Ureter (tissue), 1 donor: ENCODE measurements at places on chromosomes 11 and 22. TPM values are rescaled to one million over a fixed set of nuclear protein-coding genes. Genes with fewer than 3 reads are reported as not detected.

DNA sequence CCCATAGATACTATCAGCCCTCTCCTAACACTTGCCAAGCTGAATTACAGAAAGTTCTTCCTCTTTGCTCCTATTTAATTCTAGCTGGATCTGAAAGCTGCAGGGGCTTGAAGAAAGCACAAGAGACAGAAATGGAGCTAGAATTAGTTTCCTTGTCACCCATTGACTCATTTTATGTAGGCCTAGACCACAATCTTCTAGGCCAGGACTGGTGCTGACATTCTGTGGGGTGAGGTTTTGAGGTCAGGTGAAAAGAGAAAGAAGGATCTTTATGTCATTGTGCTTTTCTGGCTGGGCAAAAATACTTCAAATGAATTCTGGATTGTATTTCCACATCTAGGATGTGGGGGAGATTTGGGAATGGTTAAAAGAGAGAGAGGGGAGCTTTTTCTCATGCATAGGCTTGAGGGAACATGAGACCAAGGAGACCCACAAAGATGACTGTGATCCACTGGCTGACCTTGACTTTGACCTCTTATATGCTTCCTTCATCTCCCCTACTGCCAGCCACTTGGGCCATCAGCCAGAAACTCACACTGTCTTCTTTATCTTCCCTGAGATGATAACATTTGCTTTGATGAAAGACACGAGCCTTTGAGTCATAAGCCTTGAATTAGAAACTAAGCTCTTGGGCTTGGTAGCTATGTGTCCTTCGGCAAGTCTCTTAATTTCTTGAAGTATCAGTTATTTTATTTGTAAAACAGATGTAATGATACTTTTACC, 274.9 kb upstream of the CADM1 start:
- no peak for DNase-seq

- DNase-seq = no peak
Measured at GRCh38 chr11:119427279-119427678, 4.3 kb upstream of the THY1 start.

DNA sequence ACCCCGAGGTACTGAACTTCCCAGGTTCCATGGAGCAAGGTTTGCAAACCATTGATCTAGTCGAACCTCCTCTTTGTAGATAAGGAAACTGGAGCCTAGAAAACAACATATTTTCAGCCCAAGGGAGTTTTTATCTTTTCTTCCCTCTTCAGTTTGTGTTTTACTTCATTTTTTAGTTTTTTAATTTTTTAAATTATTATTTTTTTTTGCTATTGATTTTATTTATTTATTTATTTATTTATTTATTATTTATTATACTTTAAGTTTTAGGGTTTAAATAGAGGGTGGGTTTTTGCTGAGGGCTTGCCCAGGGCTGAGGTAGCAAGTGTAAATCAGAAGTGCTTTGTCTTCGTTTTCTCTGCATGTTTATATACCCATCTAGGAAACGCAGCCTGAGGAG, 26.9 kb downstream of the CEP164 start:
- DNase-seq = no peak

- DNase-seq = no peak
Measured at GRCh38 chr11:79697905-79698304, 257.1 kb upstream of the TENM4 start.

GRCh38 chr11:13427440-13427839, 35.6 kb downstream of the BTBD10 start:
- DNase-seq = no peak

DNA sequence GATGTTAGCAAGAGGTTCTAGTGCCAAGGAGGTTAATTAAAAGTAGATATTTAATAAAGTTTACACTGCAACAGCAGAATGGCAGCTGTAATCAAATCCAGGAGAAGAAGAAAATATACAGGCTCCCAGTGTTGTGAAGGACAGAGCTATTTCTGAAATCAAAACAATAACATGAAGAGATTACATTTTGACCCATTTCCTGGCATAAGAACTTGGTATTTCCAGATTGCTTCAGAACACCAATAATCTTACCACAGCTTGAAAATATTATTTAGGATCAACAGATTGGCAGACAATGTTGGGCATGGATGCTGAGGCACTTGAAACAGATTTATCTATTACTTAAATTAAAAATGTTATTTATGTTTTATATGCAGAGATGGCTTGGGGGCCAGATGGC, 692.5 kb downstream of the KCNA4 start:
- no peak for DNase-seq

GRCh38 chr11:2090172-2091111, 48.7 kb downstream of the IGF2 start:
- peak; percentile 28 for DNase-seq

DNA sequence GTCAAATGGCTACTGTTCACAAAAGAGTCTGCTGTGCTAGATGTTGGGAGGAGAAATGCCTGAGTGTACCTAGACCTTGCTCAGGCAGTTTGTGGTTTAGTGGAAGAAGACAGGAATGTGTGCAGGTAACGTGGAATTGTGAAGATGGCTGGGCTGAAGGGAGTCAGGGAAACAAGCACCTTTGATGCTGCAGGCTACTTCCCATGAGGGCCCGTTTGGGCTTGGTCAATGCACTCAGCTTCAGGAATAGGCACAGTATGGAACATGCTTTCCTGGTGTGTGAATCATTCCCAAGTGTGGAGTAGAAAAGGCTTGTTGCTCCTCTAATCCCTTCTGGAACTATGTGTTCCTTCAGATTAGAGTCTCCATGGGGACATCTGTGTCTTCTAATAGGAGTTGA, 318.3 kb upstream of the MTNR1B start:
- no peak for DNase-seq

DNA sequence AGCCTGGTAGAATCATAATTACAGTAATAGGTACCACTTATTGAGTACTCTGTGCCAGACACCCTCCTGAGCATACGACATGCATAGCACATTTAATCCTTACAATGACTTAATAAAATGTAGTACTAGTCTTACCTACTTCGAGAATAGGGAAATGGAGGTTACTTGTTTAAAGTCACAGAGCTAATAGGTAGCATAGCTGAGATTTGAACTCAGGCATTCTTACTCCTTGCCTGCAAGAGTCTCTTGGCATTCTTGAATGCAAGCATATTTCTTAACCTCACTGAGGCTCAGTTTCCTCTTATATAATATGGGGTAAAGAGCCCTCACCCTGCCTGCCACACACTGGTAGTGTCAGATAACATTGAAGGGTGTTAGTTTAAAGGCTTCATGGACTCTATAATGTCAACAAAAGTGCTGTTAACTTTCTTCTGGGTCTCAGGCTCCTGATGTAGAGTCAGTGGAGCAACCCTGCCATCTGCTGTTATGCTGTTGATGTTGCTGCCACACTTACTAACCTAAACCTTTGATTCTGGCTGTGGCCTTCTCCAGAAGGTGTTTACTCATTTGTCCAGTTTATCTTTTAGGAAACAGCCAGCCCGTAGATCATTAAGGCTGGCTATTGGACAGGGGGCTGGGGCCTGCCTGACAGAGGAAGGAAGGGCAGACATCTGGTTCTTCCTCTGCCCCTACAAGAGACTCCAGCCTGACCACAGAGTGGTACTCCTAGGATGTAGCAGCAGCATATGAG, 18.9 kb downstream of the LIMK2 start:
- peak; percentile 56 for DNase-seq

GRCh38 chr11:120129570-120129969, 8.3 kb downstream of the TRIM29 start:
- DNase-seq = no peak

GRCh38 chr22:32951076-32951806, 106.9 kb downstream of the SYN3 start:
- DNase-seq = no peak

- DNase-seq = no peak
Measured at GRCh38 chr11:74877132-74877531, 71.8 kb downstream of the XRRA1 start.

DNA sequence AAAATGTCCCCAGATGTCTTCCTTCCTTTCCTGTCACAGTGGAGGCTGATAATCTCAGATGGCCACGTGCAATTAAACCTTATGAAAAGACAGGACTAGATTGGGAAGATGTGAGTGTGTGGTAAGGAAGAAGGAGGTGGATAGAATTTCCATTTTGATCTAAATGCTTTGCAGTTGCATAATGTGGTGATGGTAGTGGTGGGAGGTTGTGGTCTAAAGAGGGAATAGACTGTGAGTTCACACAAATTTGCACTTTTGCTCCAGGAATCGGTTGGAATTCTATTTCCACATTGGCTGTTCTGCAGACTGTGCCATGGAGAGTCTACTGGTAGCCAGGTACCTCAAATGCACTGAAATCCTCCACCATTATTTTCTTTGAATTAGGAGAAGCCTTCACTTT, 93.3 kb downstream of the ZBTB16 start:
- DNase-seq = no peak

GRCh38 chr11:19398772-19399527, 158.2 kb upstream of the E2F8 start:
- DNase-seq = peak; percentile 54

DNA sequence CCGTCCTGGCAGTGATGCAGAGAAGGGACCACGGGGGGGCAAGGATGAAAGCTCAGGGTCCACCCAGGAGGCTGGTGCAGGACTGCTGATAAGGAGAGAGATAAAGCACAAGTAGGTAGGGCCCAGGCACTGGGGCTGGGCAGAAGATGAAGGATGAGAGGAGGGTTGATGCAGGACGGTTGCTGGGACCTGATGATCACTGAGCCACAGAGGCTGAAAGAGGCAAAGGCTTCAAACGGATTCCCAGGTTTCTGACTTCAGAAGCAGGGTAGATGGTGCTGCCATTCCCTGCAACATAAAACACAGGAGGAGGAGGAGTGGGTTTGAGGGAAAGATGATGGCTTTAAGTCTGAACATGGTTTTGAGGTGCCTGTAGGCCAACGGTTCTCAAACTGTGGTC, 148.5 kb downstream of the TTC17 start:
- peak; percentile 30 for DNase-seq

GRCh38 chr11:24697522-24698111, 200.8 kb downstream of the LUZP2 start:
- DNase-seq = no peak

DNA sequence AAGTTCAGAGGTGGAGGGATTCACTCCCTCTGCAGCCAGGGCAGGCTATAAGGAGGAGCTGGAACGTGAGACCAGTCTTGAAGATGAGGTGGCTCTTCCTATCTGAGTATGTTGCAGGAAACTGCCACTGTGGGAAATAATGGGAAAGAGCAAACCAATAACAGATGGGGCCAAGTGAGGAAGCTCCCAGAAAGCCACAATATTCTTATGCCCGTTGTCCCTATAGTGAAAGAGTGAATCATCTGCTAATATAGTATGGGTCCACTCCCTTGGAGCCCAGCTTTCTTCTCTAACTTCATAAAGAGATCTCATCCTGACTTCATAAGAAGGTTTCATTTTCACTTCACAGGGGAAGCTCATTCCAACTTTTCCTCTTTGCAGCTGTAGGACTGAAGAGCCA, 206.4 kb downstream of the BLID start:
- DNase-seq = no peak

GRCh38 chr11:35735903-35736302, 73.3 kb downstream of the TRIM44 start:
- DNase-seq = no peak

DNA sequence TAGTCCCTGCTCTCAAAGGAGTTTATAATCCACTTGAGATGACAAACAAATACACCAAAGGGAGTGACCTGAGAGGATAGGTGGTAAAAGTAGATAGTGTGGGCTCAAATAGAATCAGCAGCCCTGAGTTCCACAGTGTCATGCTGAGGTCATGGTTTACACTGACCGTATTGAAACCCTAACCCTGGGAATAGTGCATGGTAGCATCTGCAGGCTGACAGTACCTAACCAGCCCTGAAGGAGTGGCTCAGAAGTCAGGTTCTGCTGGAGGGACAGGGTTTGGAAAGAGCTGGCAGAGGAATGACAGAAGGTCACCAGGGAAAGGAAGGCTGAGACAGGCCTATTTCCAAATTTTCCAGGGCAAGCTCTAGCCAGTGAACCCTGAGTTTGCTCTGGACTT, 9.2 kb upstream of the TMPRSS5 start:
- DNase-seq = no peak

GRCh38 chr22:44479662-44480061, 18.4 kb downstream of the RTL6 start:
- DNase-seq = no peak

NLRP10 gene
- not detected for total RNA-seq

MMP27 gene
- not detected for total RNA-seq

LRP5 gene
- total RNA-seq = 82.4 TPM

APOBEC3G gene
- total RNA-seq = 27.8 TPM

OR51E2 gene
- 7.4 TPM for total RNA-seq

DSCAML1 gene
- 0.81 TPM for total RNA-seq

OR1S1 gene
- total RNA-seq = not detected

SAA2 gene
- 6.7 TPM for total RNA-seq

CCDC116 gene
- 0.57 TPM for total RNA-seq

PRG3 gene
- not detected for total RNA-seq

ACR gene
- total RNA-seq = 1.7 TPM
